ENCODE measurements at places on chromosomes 6 and 20. TPM values are rescaled to one million over a fixed set of nuclear protein-coding genes. Genes with fewer than 3 reads are reported as not detected.

- DNase-seq: no peak
Observed at GRCh38 chr6:146876271-146877151, 277.7 kb downstream of the ADGB start.

GRCh38 chr6:135088281-135088680 is 33.7 kb upstream of the HBS1L start:
- DNase-seq: no peak

- DNase-seq: no peak
Observed at GRCh38 chr20:64140061-64140931, 24.0 kb upstream of the MYT1 start.

DNA sequence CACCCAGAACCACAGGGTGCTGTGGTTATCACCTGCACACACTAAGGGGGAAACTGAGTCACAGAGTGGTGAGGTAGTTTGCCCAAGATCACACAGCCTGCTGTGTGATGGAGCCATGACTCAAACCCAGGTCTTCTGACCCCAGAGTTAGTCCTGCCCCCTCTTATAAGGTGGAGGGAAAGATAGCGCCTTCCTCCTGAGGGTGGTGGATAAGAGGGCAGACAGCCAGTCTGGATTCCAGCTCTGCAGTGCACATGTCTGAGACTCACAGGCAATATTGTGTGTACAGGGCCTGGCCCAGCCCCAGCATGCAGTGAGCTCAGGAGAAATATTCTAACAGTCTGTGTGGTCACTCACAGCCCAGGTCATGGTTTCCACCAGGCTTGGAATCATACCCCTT is 393.7 kb downstream of the CDH4 start:
- no peak for DNase-seq

DNA sequence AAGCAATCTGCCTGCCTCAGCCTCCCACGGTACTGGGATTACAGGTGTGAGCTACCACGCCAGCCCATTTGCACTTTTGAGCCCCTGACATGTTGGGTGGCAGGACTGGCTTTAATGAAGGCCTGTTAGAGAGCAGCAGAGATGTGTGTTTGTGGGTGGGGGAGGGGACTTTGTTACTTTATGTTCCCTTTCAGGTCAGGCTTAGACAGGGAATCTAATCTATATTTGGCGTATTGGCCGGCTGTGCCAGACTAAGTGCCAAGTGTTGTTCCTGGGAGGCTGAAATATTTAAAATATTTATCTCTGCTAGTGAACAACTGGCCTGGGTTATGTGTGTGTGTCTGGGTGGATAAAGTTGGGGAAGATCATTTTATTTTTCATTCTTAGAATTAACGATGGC is 6.1 kb downstream of the GMPR start:
- DNase-seq: no peak

RBBP8NL gene
- not detected for total RNA-seq

SUMO4 gene
- 1.1 TPM for total RNA-seq

NFATC2 gene
- not detected for total RNA-seq

TP53RK gene
- 41.5 TPM for total RNA-seq

MCHR2 gene
- total RNA-seq: not detected
